ENCODE measurements at places on chromosomes 1 and 21. TPM values are rescaled to one million over a fixed set of nuclear protein-coding genes. Genes with fewer than 3 reads are reported as not detected.

Gene OR2L13
- not detected for polyA plus RNA-seq

Gene SDC3
- polyA plus RNA-seq = 10.8 TPM

Gene IGSF3
- polyA plus RNA-seq = 7.6 TPM

Gene PIAS3
- 24.5 TPM for polyA plus RNA-seq

Gene FAM163A
- polyA plus RNA-seq = not detected
